Neural progenitor cell (in vitro differentiated cells): ENCODE measurements at places on chromosomes 1 and 21.

DNA sequence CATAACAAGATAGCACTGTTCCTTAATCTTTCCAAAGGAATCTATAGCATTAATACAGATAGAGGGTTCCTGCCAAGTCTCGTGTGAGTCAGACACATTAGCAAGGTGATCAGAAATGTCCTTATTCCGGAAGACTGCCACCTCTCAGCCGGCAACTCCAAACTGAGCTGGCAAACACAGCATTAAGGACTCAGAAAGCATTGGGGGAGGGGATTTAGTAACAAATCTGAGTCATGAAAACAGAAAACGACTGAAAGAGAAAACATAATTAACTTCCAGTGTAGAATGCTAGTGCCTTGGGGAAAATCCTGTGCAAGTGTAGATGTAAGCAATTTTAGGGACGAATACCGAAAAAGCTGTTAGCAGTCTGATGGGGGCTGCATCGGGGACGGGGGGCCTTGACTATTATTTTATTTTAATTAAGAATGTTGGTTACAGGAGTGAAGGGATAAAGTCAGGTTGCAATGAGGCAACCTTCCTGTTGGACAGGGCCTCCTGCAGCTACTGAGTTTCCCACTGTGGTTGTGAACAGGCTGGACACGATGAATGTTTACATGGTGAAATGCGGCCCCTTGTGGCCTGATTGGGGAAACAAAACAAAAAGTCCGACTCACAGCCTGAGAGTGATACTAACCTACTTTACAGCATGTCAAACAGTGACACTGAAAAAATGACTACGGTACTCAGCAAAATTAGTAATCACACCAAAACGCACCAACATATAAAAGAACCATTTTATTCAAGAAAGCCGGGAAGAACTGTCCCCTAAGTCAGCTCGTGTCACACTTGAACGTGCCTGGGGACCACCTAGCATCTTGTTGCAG lies 20.7 kb downstream of the MIS18A start:
- DNase-seq = peak; percentile 88

GRCh38 chr1:66416295-66416694 lies 117.7 kb upstream of the SGIP1 start:
- DNase-seq = no peak

- no peak for DNase-seq
These were observed 290.1 kb downstream of the DUSP10 start for GRCh38 chr1:221451741-221452140.

- no peak for DNase-seq
These were observed 54.2 kb upstream of the PBX1 start for GRCh38 chr1:164504749-164505148.

GRCh38 chr21:45467221-45467779 lies 62.3 kb downstream of the COL18A1 start:
- DNase-seq = no peak

- DNase-seq = no peak
These were observed 39.5 kb upstream of the USP1 start for GRCh38 chr1:62397301-62397700.

GRCh38 chr1:234836045-234836681 lies 226.2 kb upstream of the IRF2BP2 start:
- DNase-seq = no peak

- DNase-seq = no peak
These were observed 62.7 kb downstream of the DMAP1 start for GRCh38 chr1:44275991-44276405.

DNA sequence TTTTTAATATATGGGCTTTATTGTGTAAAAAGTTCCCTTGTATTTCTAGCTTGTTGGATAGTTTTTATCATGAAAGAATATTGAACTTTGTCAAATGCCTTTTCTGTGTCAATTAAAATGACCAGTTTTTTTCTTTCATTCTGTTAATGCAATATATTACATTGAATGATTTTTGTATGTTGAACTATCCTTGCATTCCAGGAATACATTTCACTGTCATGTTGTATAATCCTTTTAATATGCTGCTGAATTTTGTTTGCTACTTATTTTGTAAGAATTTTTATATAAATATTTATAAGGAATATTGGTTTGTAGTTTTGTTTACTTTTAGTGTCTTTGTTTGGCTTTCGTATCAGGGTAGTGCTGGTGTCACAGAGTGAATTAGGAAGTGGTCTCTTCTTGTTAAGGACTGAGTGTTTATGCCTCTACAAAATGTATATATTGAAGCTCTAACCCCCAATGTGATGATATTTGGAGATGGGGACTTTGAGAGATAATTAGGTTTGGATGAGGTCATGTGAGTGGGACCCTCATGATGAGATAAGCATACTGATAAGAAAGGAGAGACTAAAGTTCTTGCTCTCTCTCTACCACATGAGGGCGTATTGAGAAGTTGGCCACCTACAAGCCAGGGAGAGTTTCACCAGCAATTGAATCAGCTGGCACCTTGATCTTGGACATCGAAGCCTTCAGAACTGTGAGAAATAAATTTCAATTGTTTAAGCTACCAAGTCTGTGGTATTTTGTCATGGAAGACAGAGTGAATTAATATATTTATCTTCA lies 12.0 kb upstream of the SLAMF6 start:
- DNase-seq = no peak

- DNase-seq = no peak
These were observed 525.7 kb downstream of the NPHP4 start for GRCh38 chr1:5466487-5466886.

DNA sequence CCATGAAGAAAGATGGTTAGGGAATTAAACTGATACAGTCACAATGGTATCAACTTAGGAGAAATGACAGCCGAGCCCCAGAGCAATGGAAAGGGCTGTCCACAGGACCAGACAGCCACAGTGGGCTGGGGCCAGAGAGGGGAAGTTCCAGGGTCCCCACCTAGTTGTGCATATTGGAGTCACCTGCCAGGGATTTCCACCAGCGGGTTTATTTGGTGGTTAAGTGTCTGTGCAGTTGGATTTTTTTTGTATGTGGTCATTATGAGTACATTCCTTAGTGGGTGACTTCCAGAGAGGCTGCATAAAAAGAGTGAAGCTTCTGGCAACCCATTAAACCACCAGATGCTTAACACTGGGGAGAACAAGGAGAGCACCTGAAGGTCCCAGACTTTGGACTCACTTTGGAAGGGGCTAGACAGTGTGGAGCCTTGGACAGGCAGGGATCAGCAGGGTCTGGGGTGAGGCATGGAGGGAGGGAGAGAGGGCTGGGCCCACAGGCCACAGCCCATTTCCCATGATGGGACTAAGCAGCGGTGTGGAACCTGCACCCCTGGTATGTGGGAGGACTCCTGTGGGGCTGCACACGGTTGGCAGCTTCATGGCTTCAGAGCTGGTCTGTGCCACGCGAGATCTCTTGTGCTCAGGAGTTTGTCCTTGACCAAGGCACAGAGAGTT lies 7.8 kb upstream of the PTTG1IP start:
- DNase-seq = no peak

GRCh38 chr1:181918880-181919525 lies 142.5 kb downstream of the ZNF648 start:
- peak; percentile 21 for DNase-seq

GRCh38 chr1:208324005-208324404 lies 79.8 kb upstream of the PLXNA2 start:
- no peak for DNase-seq

DNA sequence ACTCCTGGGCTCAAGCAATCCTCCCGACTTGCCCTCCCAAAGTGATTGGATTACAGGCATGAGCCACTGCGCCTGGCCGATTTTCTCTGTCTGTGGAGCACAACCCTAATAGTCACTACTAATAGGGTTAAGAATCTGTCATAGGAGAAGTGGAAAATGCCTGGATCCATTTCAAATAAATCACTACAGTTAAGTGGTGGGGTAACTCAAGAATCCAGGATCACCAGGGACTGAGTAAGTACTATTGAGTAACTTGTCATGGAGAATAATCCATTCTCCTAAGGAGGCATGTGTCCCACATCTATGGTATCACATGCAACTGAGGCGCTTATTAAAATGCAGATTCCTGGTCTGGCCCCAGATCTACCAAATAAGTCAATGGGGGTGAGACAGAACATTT lies 53.2 kb downstream of the OPTC start:
- DNase-seq = no peak

- no peak for DNase-seq
These were observed 8.7 kb downstream of the CAPZB start for GRCh38 chr1:19476450-19477190.

DNA sequence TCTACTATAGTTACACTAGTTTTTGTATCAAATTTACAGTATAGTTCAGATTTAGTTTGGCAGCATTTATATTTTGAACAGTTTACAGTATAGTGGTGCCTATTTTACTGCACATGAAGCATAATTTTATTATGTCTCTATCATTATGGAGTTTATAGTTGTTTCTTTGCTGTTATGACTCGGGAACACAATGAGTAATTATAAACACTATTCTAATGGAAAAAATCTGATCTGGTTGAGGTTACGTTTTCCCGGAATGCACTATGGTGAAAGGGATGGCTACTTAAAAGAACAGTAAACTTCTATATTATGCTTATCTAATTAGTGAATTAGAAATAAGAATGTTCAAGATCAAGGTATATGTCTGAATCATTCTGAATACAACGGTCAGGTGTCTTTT lies 10.6 kb downstream of the LCA5L start:
- no peak for DNase-seq

GRCh38 chr1:211326140-211326527 lies 499 bp upstream of the TRAF5 start:
- no peak for DNase-seq

GRCh38 chr21:28410256-28410655 lies 582.4 kb downstream of the LTN1 start:
- no peak for DNase-seq

DNA sequence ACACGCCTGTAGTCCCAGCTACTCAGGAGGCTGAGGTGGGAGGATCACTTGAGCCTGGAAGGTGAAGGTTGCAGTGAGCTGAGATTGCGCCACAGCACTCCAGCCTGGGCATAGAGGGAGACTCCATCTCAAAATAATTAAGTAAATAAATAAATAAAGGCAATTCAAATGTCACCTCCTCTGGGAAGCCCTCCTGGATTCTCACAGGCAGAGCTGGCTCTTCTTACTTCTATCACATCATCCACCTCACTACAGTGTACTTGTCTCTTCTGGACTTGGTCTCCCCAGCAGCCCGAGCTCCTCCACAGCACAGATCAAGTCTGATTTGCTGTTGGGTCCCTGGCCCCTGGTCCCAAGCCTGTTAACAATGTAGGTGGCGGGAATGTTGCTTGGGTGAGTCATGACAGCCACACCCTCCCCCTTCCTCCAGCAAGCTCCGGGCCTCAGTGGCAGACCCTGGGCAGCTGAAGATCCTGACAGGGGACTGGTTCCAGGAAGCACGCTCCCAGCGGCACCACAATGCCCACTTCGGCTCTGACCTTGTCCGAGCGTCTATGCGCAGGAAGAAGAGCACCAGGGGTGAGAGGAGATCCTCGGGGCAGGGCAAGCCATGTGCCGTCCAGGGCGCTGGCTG lies 5.3 kb downstream of the SYTL1 start:
- DNase-seq = no peak

DNA sequence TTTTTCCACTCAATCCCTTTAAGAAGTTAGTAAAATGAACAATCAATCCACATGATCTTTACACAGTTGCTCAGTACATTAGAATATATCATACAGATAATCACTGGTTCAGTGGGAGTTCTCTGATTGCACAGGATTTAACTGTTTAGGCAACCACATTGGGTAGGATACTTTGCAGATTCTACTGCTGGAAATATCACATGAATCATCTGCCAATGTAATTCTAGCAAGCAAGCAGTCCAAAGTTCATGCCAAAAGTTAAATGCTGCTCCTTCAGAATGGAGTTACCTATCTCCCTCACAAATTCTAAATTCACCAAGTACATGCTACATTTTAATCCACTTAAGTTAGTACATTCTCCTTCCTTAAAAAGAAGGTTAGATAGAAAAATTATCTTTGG lies 52.4 kb downstream of the NEGR1 start:
- DNase-seq = no peak

DNA sequence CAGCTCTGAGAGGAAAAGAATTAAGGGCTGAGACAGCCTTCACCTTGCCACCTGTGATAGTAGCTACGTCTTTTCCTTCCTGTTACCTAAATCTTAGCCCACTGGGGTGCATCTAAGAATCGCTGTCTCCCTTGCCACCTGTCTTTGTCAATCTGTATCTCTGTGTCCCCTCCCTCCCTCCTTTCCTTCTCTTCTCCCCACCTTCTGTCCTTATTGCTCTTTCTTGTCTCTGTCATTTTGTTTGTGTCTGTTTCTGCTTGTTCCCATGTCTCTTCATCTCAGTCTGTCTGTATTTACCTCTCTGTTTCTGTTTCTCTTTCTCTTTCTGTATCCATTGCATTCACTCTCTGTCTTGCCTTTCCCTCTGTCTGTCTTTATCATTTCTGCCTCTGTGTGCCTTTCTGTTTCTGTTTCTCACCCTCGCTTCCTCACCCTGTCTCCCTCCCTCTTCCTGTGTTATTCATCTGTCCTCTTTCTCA lies 30.2 kb downstream of the SLC22A15 start:
- no peak for DNase-seq

GRCh38 chr1:44505210-44505993 lies 100.3 kb downstream of the RNF220 start:
- DNase-seq = peak; percentile 66

- peak; percentile 66 for DNase-seq
These were observed 35.7 kb upstream of the CLSTN1 start for GRCh38 chr1:9859281-9860014.

DNA sequence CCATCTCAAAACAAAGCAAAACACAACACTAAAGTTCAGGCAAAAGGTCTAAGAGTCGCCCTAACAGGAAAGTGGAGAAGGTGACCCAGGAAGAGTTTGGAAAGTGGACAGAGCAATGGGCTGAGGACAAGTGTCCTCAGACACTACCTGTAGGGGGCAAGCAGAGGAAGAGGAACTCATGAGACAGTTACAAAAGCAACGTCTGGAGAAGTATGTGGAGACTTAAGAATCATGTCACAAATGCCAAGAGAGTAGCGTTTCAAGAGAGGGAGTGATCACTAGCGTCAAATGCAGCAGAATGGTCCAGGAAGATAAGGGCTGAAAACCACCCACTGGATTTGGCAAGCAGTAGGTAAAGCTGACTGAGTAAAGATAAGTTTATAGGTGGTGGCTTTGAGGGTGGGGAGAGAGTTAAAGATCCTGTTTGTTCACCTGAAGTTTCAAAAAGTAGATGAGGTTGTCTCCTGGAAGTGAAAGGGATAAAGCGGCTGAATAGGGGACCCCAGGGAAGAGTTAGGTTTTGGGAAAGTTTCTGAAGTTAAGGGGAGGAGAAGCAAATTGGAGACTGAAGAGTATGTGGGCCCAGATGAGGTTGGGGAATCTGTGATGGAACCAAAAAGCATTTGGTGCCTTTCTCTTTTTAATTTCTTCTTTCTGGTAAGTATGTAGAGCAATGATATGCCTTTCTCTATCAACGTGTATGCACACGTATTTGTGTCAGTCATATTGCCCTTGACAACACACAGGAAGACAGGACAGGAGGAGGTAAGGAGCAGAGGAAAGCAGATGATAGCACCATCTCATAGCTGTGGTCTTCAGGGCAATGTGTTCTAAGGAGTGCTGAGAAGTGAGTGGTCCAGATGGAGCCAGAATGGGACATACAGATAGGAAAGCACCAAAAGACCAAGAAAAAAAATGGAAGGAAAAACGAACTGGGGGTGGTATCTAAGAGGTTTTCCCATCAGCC lies 3.1 kb downstream of the BSDC1 start:
- no peak for DNase-seq

- no peak for DNase-seq
These were observed 182.8 kb downstream of the SIPA1L2 start for GRCh38 chr1:232447125-232447524.
